Pancreas (tissue), 10 donors: ENCODE measurements at places on chromosomes 7 and 10. TPM values are rescaled to one million over a fixed set of nuclear protein-coding genes. Genes with fewer than 3 reads are reported as not detected.

Gene AOC1
- total RNA-seq, result 7.1 TPM

DNA sequence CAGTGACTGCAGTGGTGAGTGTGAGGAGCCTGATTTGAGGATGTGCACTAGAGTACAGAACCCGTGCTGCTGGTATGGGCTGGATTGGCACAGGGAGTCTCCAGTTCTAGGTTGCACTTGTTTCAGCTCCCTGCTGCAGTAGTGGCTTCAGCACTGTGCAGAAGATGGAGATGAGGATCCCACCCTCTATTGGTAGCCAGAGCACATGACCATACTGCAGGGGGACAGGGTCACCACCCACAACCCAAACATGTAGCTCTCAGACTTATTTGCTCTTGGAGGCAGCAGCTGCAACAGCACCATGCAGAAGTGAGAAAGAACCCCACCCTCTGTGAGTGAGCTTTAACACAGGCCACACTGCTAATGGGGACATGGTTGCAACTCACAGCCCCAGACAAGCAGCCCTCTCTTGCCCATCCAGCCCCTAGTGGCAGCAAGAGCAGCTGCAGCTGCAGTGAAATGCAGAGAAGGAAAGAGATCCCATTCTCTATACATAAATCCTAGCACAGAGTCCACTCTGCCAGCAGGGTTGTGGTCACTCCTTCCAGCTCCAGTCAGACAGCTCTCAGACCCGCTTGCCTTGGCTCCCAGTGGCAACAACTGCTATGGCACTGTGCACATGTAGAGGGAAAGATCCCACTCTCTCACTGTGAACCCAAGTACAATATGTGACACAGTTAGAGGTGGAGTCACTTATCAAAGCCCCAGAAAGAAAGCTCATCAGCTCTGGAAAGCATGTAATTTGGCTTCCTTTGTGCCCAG is 51.4 kb upstream of the SCIN start:
- H3K36me3 ChIP-seq, result no peaks in the 10 kb centered on the region
- H3K27ac ChIP-seq, result no peak overlapping the region
- no peak overlapping the region for H3K4me3 ChIP-seq
- H3K4me1 ChIP-seq, result no peaks in the 10 kb centered on the region
- DNase-seq, result no peak

GRCh38 chr7:134042307-134042706 is 84.8 kb upstream of the LRGUK start:
- no peaks in the 10 kb centered on the region for H3K36me3 ChIP-seq
- H3K4me3 ChIP-seq, result no peak overlapping the region
- no peaks in the 10 kb centered on the region for H3K27me3 ChIP-seq

DNA sequence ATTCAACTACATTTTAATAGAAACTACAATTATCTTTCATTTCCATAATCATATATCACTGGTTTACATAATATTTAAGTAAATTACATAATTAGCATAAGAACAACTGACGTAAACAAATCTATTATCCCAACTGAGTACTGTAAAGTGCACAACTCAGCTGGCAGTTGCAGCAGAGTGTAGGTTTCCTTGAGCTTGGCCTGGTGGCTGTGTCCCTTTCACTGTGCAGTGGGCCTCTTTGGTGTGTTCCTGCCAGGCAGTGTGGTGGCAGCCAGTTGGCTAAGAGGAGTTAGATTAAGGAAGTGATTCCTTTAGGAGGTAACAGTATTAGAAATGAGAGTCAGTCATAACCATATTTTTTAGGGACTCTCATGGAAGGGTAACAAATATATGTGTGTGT is 7.0 kb downstream of the NRG3 start:
- DNase-seq, result no peak
- H3K4me3 ChIP-seq, result no peak overlapping the region
- no peaks in the 10 kb centered on the region for H3K36me3 ChIP-seq
- no peaks in the 10 kb centered on the region for H3K4me1 ChIP-seq

- peak within 1 kb of the TSS; percentile 99 for H3K27ac ChIP-seq
- peak; percentile 99 for DNase-seq
- no peaks in the 10 kb centered on the region for H3K36me3 ChIP-seq
Measured at GRCh38 chr10:37976091-37976879, at the start of gene ZNF25. ZNF25 (minus strand) TSS chr10:37976647; CDS start chr10:37971722, 4,925 bp downstream.

- H3K4me1 ChIP-seq, result peaks cover 24% of the 10 kb centered on the region
- H3K27ac ChIP-seq, result no peak overlapping the region
- no peaks in the 10 kb centered on the region for H3K27me3 ChIP-seq
- H3K4me3 ChIP-seq, result no peak overlapping the region
- no peaks in the 10 kb centered on the region for H3K36me3 ChIP-seq
- no peak for DNase-seq
Measured at GRCh38 chr7:26305090-26305868, 13.6 kb downstream of the SNX10 start.

Gene ITGA8
- 0.79 TPM for total RNA-seq

Gene FAM24B
- 4.9 TPM for total RNA-seq

GRCh38 chr7:155371331-155371883 is 73.7 kb downstream of the INSIG1 start:
- peaks cover 55% of the 10 kb centered on the region for H3K27me3 ChIP-seq
- peaks cover 6% of the 10 kb centered on the region for H3K4me1 ChIP-seq
- H3K27ac ChIP-seq, result no peak overlapping the region
- no peak overlapping the region for H3K4me3 ChIP-seq
- DNase-seq, result no peak

GRCh38 chr7:148695953-148696352 is 2.8 kb upstream of the CUL1 start:
- no peaks in the 10 kb centered on the region for H3K36me3 ChIP-seq
- no peak for DNase-seq
- H3K27me3 ChIP-seq, result no peaks in the 10 kb centered on the region
- H3K4me1 ChIP-seq, result peaks cover 8% of the 10 kb centered on the region

DNA sequence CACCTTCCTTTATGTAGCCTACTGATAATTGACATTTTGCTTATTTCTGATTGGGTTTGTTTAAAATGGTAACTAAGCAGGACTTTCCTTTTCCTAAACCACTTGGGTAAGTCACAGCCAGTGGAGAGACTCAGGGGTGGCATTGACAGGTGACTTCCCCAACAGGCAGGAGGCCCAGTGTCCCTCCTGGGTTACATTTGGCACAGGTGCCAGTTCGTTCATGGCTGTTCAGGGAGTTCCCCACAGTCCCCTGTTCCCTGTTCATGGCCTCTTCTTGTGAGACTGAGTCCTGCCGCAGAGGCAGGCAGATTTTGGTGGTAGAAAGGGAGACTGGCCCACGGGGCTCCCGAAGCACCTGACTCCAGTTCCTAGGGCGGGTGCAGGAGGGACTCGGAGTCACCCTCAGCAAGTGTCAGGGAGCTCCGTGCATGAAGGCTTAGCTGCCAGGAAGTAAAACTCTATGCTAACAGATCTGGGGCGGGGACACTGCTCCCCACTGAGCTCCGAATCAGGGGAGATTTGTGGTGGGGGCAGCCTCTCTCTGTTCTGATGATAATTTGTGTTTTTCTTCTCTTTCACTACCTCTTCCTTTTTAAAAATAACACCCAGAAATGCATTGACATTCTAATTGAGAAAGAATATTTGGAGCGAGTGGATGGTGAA is 84.1 kb downstream of the EZH2 start:
- no peaks in the 10 kb centered on the region for H3K4me1 ChIP-seq
- H3K36me3 ChIP-seq, result peaks cover 48% of the 10 kb centered on the region
- no peak for DNase-seq
- H3K27me3 ChIP-seq, result no peaks in the 10 kb centered on the region
- H3K27ac ChIP-seq, result no peak overlapping the region

- DNase-seq, result no peak
- H3K36me3 ChIP-seq, result no peaks in the 10 kb centered on the region
- no peaks in the 10 kb centered on the region for H3K4me1 ChIP-seq
- H3K27ac ChIP-seq, result no peak overlapping the region
- no peak overlapping the region for H3K4me3 ChIP-seq
- no peaks in the 10 kb centered on the region for H3K27me3 ChIP-seq
Measured at GRCh38 chr10:122516734-122517133, 43.8 kb upstream of the DMBT1 start.

Gene ANKRD61
- total RNA-seq, result not detected

- peak overlapping the region; percentile 95 for H3K4me3 ChIP-seq
- H3K4me1 ChIP-seq, result peaks cover 17% of the 10 kb centered on the region
Measured at GRCh38 chr10:62805231-62806099, 945 bp downstream of the ADO start.

- H3K4me3 ChIP-seq, result no peak overlapping the region
- no peaks in the 10 kb centered on the region for H3K27me3 ChIP-seq
- H3K36me3 ChIP-seq, result no peaks in the 10 kb centered on the region
- DNase-seq, result no peak
- no peaks in the 10 kb centered on the region for H3K4me1 ChIP-seq
Measured at GRCh38 chr7:151687523-151688235, 168.0 kb upstream of the RHEB start.

Gene COL26A1
- total RNA-seq, result 1.0 TPM

Gene SFTPA1
- not detected for total RNA-seq

DNA sequence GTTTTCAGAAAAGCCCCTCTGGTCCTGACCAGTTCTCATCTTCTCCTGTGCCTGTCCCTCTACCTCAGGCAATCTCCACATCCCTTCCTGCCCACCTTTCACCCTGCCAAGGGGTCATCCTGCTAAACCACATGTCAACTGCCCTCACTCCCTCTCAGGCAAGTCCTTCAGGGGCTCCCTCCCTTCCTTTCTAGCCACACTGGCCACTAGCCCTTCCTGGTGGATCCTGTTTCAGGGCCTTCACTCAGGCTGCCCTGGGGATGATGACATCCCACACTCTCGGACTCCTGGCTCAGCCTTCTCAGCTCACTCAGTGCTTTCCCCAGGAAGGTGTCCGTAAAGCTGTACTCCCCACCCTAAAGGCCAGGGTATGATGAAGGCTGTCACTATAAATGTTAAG is 13.4 kb downstream of the STEAP1B start:
- H3K4me1 ChIP-seq, result no peaks in the 10 kb centered on the region
- no peak overlapping the region for H3K27ac ChIP-seq
- H3K4me3 ChIP-seq, result no peak overlapping the region
- H3K27me3 ChIP-seq, result no peaks in the 10 kb centered on the region
- DNase-seq, result no peak
- no peaks in the 10 kb centered on the region for H3K36me3 ChIP-seq

- no peak overlapping the region for H3K27ac ChIP-seq
- peaks cover 9% of the 10 kb centered on the region for H3K27me3 ChIP-seq
- DNase-seq, result no peak
- H3K36me3 ChIP-seq, result no peaks in the 10 kb centered on the region
Measured at GRCh38 chr10:1431229-1431628, 306.1 kb downstream of the ADARB2 start.

Gene TEX47
- total RNA-seq, result not detected

Gene ANKRD1
- 2.3 TPM for total RNA-seq

DNA sequence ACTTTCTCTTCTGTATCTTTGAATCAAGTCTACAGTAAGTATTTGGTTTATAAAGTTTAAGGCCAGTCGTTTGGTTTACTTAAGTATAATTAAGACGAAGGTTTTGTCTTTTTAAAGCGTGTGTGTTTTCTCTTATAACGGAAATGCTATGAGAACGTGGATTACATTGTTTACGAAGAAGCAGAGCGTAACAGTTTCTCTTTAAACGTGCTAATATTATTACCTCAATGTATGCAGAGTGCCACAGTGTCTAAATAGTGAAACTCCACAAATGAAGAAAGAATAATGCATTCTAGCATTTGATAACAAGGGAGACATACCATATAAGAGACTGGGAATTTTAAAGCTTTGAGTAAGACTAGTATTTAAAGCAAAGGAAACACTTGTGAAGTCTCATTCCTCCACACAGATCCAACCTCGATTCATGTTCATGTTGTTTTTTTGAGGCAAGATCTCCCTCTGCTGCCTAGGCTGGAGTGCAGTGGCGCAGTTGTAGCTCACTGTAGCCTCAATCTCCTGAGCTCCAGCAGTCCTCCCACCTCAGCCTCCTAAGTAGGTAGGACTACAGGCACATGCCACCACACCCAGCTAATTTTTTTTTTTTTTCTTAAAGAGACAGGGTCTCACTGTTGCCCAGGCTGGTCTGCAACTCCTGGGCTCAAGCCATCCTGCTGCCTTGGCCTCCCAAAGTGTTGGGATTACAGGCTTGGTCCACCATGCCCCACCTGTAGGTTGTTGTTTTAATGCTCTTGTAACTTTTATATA is 75.1 kb downstream of the ANKRD61 start:
- H3K4me1 ChIP-seq, result peaks cover 11% of the 10 kb centered on the region
- no peaks in the 10 kb centered on the region for H3K36me3 ChIP-seq
- no peak overlapping the region for H3K27ac ChIP-seq
- peak overlapping the region; percentile 55 for H3K4me3 ChIP-seq
- H3K27me3 ChIP-seq, result no peaks in the 10 kb centered on the region

DNA sequence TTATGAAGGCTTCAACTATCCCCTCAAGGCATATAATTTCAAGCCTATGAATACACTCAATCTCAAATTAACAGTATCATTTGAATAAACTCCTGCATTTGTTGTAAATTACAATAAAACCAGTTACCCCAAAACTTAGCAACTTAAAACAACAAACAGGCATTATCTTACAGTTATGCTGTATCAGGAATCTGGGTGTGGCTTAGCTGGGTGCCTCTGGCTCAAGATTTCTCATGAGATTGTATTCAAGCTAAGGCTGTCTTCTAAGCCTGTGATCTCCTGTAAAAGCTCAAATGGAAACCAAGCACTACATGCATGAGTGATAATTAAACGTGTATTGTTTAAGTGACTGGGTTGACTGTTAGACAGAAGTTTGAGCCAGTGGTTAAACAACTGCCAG is 341.0 kb upstream of the PHF14 start:
- no peaks in the 10 kb centered on the region for H3K36me3 ChIP-seq
- H3K4me1 ChIP-seq, result no peaks in the 10 kb centered on the region
- no peak for DNase-seq
- H3K27ac ChIP-seq, result no peak overlapping the region
- H3K4me3 ChIP-seq, result no peak overlapping the region

- DNase-seq, result no peak
- no peak within 1 kb of the TSS for H3K27ac ChIP-seq
- H3K4me3 ChIP-seq, result no peak within 1 kb of the TSS
- no peaks in the 10 kb centered on the region for H3K36me3 ChIP-seq
- H3K27me3 ChIP-seq, result no peaks in the 10 kb centered on the region
Measured at GRCh38 chr10:114658175-114658574, at the start of gene ABLIM1. ABLIM1 (minus strand) TSS chr10:114658275; CDS start chr10:114658200, 75 bp downstream.

- no peaks in the 10 kb centered on the region for H3K4me1 ChIP-seq
- DNase-seq, result peak; percentile 37
- no peak overlapping the region for H3K27ac ChIP-seq
- H3K4me3 ChIP-seq, result no peak overlapping the region
Measured at GRCh38 chr7:778968-779451, 51.9 kb upstream of the PRKAR1B start.

DNA sequence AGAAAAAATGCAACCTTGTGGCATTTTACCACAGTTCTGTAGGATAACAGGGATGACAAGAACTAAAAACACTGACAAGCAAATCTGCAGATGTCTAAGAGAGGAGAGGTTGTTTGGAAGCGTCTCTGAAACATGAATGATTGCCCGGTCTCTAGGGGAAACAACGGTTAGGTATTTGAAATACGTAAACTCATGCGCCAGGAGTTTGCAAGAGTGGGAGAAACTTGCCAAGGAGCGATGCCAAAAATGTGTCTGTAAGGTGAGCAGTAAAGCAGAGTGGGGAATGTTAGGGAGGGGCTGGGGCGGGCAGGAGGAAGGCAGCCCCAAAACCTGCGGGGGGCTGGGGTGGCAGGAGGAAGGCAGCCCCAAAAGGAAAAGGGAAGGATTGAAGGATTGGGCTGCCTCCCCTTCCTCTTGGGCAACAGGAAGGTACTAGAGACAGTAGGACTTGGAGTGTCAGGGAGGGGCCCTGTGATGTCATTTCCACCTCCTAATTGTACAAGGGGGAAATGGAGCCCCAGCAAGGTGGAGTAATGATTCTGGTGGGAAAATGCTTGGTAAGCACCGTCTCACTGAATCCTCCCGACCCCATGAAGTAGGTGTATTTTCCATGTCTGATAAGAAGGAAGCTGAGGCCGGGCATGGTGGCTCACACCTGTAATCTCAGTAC is 33.2 kb upstream of the PLEKHA1 start:
- no peaks in the 10 kb centered on the region for H3K27me3 ChIP-seq
- peaks cover 4% of the 10 kb centered on the region for H3K4me1 ChIP-seq
- H3K4me3 ChIP-seq, result no peak overlapping the region
- peak overlapping the region; percentile 55 for H3K27ac ChIP-seq
- DNase-seq, result peak; percentile 41
- no peaks in the 10 kb centered on the region for H3K36me3 ChIP-seq

Gene PRRT4
- total RNA-seq, result not detected
